ENCODE measurements at places on chromosomes 1 and 21.

GRCh38 chr1:26913389-26913753 is 404 bp downstream of the NR0B2 start:
- no peak for DNase-seq

DNA sequence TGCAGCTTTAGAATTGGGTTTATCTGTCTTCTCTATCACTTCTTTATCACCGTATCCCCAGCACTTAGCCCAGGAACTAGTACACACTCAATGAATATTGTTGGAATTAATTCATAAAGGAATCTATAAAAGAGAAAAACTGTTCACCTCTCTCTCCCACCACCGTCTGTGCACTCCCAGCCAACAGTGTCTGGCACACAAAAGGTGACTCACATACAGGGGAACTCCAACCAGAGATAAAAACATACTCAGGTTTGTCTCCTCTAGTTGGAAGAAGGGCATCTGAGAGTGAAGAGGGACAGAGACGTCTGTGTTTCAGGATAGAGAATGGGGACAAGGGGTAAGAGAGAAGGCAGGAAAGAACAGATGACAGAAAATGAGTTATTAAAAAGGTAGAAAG is 10.0 kb downstream of the ITLN1 start:
- no peak for DNase-seq

GRCh38 chr1:154408174-154408777 is 3.1 kb downstream of the IL6R start:
- DNase-seq = no peak

DNA sequence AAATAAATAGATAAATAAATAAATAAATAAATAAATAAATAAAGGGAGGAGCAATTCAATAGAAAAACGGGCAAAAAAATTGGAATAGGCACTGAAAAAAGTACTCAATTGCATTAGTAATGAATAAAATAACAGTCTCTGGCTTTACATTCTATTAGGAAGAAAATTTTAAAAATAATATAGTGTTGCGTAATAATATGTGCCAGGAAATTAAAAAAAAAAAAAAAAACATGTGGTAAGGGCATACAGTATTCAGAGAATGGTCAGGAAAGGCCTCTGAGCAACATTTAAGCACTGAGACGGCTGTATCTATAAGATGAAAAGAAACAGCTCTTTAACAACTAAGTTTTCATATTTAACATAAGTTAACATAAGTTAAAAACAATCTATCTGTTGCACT is 48.7 kb upstream of the GLIS1 start:
- DNase-seq = no peak

- no peak for DNase-seq
Measured at GRCh38 chr1:36730599-36730998, 247.9 kb upstream of the CSF3R start.

DNA sequence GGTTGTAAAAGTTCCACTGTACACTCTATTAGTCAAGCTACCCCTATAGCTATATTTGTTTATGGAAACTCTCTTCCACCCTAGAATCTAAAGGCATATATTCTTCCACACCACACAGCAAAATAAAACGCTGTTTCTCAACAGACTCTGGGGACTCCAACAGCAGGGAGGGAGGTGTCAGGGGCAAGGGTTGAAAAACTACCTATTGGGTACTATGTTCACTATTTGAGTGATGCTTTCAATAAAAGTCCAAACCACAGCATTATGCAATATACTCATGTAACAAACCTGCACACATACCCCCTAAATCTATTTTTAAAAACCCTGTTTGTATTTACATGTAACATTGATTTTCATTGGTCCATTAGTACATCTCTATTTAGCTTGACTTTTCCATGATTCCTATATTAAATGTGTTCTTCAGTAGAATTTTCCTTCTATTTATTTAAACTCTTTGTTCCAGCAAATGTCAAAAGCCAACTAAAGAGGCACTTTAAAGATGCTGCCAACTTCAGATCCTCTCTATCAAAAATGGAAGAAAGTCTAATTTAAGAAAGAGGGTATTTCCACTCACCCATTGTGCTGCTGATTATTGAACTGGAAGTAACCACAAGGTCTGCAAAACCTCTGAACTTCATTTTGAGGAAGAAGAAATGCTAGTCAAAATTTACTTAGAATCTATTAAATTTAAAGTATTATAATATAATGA is 26.2 kb downstream of the RGS7 start:
- no peak for DNase-seq

GRCh38 chr21:16550917-16551741 is 821.3 kb downstream of the USP25 start:
- no peak for DNase-seq

DNA sequence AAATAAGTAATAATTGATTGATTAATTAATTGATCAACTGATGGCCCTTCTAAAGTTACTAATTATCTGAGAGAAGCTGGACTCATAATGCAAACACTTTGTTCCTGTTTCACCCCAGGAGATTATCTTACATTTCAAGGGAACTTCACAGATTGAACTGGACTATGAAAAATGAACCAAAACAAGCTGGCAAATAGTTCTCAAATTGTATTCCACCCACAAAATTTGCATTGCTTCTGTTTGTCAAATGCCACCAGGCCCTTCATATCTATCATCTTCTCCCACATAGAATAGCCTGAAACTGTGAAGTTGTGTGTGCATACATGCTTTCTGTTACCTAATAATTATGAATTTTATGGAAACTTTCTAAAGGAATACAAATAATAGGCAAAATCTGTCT is 104.0 kb downstream of the ZNF281 start:
- no peak for DNase-seq

DNA sequence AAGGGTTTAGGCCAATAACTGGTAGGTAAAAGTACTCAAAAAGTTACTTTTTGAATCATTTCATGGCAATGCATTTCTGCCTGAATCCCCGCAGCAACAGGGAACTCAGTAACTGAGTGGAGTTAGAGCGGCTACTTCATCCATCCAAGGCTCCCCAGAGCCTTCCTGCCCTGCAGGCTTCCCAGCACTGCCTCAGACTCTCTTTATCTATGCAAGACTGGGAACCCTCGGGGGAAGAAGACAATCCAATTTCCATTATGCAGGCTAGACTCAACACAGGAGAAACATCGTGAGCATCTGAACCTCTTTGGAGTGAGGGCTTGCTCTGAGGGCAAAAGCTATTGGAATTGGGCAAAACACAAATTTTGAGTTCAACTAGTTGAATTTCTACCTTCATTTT is 23.1 kb downstream of the ZMYND12 start:
- DNase-seq = no peak

DNA sequence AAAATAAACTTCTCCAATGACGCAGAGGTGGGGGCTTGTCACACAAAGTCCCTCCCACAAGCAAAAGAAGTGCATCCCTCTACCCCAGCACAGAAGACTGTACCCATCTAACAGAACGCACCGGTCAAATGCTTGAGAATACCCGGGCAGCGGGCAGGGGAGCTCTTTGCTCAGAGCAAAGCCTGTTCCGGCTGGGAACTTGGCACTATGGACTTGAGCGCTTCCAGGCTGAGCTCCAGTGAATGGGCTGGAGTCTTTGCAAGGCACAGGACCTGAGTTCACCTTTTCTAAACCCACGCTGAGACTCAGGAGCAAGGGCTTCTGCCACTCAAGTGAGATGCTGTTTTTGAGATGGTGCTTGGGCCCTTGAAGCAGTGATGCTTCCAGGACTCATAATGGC is 20.3 kb downstream of the RHBG start:
- no peak for DNase-seq

- DNase-seq = no peak
Measured at GRCh38 chr1:2155788-2156187, 38.8 kb downstream of the FAAP20 start.

DNA sequence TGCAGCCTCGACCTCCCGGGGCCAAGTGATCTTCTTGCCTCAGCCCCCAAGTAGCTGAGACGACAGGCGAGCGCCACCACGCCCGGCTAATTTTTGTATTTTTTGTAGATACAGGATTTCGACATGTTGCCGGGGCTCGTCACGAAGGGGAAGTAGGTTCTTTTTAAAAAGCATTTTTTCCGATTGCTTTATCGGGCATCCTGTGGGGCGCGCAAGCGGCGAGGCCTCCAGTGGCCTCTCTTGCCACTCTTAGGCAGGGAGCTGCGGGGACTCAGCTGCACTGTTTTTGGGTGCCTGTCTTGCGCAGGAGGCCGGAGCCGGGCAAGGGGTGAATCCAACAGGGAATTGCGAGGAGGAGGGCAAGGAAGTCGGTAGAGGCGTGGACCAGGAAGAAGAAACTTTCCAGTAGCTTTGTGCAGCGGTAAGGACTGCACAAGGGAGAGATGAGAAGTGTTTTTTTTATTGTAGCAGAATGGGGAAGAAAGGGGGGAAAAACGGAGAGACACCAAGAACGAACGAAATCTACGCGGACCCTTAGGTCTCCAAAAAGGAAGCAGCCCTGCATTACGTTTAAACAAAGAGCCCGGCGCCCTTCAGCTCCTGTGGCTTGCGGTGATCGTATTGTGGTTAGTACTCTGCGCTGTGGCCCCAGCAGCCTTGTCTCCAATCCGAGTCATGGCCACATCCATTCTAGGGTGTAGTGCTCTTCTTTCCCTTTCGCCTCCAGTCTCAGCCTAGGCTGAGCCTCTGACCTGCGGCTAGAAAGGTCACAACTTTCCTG is 164.8 kb downstream of the PPIAL4G start:
- peak; percentile 30 for DNase-seq

DNA sequence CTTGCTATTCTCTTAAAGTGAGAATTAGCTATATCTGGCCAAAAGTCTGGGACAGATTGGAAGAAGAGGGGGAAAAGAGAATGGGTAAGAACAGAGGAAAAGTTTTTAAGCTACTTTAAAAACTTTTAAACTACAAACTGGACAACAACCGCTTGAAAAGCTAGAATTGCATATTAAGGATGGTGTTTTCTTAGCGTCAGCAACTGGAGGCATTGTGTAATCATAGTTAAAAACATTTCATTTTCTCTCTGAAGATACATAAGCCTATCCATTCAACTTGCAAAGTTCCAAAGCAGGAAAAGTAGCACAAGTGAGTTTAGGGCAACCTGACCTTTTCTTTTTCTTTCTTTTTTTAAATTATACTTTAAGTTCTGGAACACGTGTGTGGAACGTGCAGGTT is 10.9 kb downstream of the PBX1 start:
- DNase-seq = no peak

GRCh38 chr21:35342440-35342839 is 293.3 kb upstream of the RUNX1 start:
- no peak for DNase-seq

- no peak for DNase-seq
Measured at GRCh38 chr1:23122796-23123195, 45.9 kb downstream of the LUZP1 start.

DNA sequence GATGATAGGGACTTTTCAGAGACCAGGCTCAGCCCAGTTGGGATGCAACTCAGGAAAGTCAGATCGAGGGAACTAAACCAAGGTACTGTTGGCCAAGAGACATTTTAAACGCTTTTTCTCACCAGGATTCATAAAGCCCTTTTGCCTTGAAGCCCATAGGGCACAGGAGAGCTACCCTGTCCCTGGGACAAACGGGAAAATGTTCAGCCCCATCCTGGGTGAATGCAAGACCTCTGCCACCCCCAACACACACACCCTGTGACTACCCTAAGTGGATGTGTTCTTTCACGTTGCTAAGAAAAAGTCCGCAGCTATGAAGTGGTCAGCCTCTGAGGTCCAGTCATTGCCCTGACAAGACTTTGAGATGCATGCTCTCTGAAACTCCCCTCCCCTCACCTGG is 58.4 kb downstream of the ITPKB start:
- no peak for DNase-seq

- no peak for DNase-seq
Measured at GRCh38 chr21:42475526-42476387, 20.3 kb downstream of the RSPH1 start.

- DNase-seq = no peak
Measured at GRCh38 chr21:17671733-17672132, 59.0 kb upstream of the BTG3 start.

DNA sequence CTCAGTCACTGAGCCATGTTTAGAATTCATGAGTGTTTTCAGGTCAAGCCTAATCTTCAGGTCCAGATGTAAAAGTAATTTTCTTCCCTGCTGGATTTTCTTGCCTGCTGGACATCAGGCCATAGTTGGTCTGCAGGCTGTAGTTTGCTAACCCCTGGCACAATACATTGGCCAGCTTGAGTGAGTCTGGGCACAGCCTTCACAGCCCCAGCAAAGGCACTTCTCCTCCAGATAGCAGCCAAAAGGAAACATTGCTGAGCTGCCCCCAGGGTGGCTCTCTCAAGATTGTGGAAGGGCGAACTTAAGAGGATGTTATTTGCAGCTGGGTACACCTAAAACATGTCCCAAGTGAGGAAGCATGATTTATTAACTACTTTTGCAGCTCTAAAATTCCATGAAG is 126.8 kb downstream of the PIK3R3 start:
- DNase-seq = no peak

- no peak for DNase-seq
Measured at GRCh38 chr1:55500601-55501000, 285.4 kb upstream of the USP24 start.

GRCh38 chr1:112798292-112798691 is 83.2 kb upstream of the PPM1J start:
- DNase-seq = peak; percentile 60

- peak; percentile 42 for DNase-seq
Measured at GRCh38 chr1:175152006-175152652, 40.4 kb downstream of the KIAA0040 start.

- DNase-seq = no peak
Measured at GRCh38 chr1:3672971-3673361, 20.6 kb downstream of the TP73 start.

DNA sequence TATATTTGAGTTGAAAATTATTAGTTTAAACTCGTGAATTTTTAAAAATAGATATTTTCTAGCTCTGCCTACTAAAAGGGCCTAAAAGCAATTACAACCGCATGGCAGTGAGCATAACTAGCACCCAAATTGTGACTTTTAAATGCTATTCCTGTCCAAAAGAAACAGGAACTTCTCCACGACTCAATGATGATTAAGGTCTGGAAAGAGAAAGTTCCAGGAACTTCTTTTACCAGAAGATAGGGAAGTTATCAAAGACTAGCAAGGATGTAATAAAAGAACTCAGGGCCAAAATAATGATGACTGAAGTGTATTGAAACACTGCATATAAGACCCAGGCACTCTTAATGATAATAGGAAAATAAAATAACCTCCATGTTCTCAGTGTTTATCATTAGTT is 313.0 kb downstream of the PLPP3 start:
- DNase-seq = no peak

GRCh38 chr1:198681252-198681651 is 42.4 kb downstream of the PTPRC start:
- DNase-seq = no peak

DNA sequence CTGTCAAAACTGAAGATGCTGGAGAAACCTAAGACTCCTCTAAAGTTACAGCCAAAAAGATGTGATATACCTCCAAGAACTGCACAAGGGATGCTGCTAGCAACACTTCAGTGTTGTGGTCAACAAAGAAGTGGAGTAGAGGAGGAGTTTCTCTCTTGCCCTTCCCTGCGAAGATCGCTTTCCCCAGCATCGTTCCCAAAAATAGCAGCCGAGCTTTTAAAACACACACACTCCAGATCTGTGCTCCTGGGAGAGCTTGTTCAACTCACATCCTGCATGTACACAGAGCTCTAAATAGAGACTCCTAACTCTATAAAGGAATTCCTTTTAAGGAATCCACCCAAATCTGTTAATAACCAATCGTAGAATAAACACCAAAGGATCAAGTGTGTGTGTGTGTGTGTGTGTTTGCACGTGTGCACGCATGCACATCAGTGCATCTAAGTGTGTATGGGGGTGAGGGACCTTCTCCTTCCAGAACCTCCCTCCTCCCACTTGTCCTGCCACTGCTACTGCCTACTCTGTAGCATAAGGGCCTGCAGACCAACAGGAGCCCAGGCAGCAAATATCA is 58.5 kb downstream of the PSMG1 start:
- peak; percentile 33 for DNase-seq

- DNase-seq = peak; percentile 41
Measured at GRCh38 chr1:31335007-31335406, 37.9 kb downstream of the FABP3 start.

- no peak for DNase-seq
Measured at GRCh38 chr1:150187560-150187931, 37.8 kb downstream of the PLEKHO1 start.
